ENCODE measurements at places on chromosomes 3 and 15. TPM values are rescaled to one million over a fixed set of nuclear protein-coding genes. Genes with fewer than 3 reads are reported as not detected.

Gene ILDR1
- not detected for total RNA-seq

Gene NRROS
- 22.3 TPM for total RNA-seq

Gene ARPIN
- total RNA-seq: 11.3 TPM

Gene AP4E1
- total RNA-seq: 11.0 TPM

Gene OR5K2
- not detected for total RNA-seq

Gene TEX55
- total RNA-seq: not detected

Gene GUCA1C
- total RNA-seq: not detected

Gene SCG5
- total RNA-seq: not detected

Gene TERB2
- not detected for total RNA-seq

Gene LRRN1
- 0.33 TPM for total RNA-seq

Gene CACNA2D3
- total RNA-seq: 1.1 TPM

Gene CCDC39
- 0.22 TPM for total RNA-seq

Gene LARP6
- 68.5 TPM for total RNA-seq

Gene SERINC4
- total RNA-seq: not detected

Gene FRMD4B
- total RNA-seq: 34.9 TPM

Gene CISH
- 3.5 TPM for total RNA-seq

Gene GRK7
- not detected for total RNA-seq

Gene ARGFX
- not detected for total RNA-seq

Gene STRA6
- total RNA-seq: not detected
